Cortex of kidney (tissue), 1 donor: ENCODE measurements at places on chromosomes 2 and 18.

- DNase-seq, result no peak
Observed at GRCh38 chr2:106195981-106196380, 1.9 kb upstream of the UXS1 start.

- DNase-seq, result no peak
Observed at GRCh38 chr2:178455947-178456346, 4.8 kb downstream of the PJVK start.

- no peak for DNase-seq
Observed at GRCh38 chr2:584863-585823, 92.1 kb downstream of the TMEM18 start.

DNA sequence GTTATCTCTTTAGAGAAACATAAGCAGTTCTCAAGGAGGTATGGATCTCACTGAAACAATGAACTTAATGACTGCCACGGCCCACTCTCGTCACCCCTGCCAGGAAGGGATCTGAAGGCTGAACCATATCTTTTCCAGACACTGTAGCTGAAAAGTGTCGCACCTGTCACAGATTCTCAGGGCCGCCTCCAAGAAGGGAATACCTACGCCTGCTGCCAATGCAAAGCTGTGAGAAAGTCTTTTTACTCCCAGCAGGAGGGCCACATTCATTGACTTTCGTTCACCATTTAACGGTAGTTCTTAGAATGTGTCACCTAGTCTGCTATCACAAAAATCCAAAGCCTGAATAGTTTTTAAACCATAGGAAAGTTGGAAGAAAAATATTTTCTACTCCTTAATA lies 66.7 kb upstream of the SH3BP4 start:
- no peak for DNase-seq

DNA sequence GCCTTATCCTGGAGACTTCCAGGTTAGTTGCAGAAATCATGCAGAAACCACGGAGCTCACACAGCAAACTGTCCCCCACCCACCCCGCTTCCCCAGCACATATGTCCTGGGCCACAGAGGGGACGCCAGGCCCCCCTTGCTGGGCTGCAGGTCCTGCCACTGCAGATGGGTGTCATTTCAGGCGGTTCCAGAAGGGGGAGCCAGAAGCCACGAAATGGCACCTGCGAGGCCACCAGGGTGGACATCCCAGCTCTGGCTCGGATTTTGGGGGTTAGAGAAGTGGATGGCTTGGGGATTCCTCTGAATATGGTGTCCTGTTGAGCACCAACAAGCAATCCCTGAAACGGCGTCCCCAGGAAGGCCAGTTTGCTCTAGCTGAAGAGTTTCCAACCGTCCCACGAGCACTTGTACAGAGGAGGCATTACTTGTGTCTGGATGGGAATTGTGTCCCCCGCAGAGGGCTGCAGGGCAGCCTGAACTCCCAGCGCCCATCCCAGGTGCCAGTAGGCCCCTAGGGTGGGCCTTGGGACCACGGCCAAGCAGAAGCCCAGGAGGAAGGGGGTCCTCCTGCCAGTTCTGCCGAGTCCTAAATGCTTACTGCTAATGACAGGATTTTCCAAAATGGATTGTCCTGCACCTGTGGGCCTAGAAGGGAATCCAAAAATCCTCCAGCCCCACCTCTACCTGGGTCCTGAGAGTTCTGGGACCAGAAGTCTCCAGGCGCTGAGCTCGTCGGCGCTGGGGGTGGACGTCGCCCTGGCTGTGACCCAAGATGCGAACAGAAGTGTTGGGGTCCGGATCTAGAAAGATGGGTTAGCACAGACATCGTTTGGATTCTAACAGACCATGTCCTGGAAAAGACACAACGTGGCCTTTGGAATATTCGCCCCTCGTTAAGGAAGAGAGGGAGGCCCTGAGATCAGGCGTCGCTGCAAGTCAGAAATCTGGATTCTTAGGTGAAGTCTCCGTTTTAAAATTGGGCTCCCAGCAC lies 14.6 kb upstream of the NFATC1 start:
- no peak for DNase-seq

GRCh38 chr2:24920809-24921441 lies 888 bp upstream of the ADCY3 start:
- no peak for DNase-seq

- no peak for DNase-seq
Observed at GRCh38 chr18:57029761-57030160, 117.1 kb upstream of the BOD1L2 start.

DNA sequence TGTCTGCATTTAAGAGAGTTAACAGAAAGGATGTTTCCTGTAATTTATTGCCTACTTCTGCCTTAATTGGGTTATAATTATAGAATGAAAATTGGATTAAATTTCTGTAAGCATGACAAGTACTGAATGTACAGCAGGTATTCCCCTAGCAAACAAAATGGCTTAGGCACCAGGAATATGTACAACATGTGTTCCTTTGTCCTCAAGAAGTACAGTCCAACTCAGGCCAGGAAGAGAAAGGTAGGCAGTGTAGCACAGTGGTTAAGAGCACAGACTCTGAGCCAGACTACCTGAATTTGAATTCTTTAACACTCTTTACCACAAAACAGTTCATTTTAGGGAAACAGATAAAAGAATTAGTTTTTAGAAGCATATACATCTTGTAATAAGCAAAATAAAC lies 43.1 kb downstream of the COX7A2L start:
- no peak for DNase-seq

DNA sequence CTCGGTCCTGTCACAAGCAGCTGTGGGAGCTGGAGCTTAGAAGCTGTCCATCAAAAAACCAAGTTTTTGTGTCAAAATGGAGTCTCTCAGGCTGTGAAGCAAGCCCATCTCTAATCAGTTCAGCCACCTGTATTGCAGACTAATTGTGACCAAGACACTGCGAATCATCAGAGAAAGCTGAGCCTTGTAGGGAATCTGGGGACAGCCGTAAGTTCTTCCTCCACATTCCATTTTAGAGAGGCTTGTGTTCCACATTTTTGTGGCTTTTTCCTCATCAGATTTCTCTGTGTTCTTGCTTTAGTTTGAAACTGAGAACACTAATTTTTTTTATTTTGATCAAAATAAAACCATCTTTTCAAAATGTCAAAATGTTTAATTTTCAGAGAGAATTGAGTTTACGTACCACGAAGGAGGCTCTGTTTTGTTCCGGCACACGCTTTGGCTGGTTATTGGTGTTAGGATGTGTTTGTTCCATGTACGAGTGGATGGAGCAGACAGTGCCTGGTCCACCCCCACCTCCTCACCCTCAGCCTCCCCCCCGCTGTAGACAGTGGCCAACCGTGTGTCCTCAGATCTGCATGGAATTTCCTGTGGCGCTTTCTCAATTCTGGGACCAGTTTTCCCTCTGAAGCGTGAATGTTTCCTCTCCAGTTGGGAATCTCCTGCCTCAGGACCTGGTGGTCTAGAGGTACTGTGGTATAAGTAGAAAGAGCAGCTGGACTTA lies 140.8 kb downstream of the AGAP1 start:
- no peak for DNase-seq

DNA sequence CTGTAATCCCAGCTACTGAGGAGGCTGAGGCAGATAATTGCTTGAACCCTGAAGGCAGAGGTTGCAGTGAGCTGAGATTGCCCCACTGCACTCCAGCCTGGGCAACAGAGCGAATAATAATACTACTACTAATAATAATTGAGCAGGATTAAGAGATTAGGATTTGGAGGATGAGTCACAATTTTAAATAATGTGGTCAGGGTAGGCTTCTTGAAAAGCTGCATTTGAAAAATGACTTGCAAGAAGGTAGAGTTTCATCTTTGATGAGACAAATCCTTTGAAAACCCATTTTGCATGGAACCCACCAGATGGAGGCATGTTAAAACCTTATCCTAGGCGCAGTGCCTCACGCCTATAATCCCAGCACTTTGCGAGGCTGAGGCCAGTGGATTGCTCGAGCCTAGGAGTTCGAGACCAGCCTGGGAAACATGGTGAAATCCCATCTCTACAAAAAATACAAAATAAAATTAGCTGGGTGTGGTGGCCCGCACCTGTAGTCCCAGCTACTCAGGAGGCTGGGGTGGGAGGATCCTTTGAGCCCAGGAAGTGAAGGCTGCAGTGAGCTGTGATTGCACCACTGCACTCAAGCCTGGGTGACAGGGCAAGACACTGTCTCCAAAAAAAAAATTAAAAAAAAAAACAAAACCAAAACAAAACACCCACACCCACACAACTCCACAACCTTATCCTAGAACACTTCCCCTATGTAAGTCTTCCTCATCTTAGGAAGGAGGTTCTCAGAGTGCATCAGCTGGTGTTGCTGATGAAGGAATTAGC lies 3.3 kb upstream of the ATP8B1 start:
- DNase-seq, result no peak

- DNase-seq, result no peak
Observed at GRCh38 chr2:64978514-64979268, 10.5 kb upstream of the SLC1A4 start.
